SJCRH30 (cell line): ENCODE measurements at places on chromosomes 11 and 22. TPM values are rescaled to one million over a fixed set of nuclear protein-coding genes. Genes with fewer than 3 reads are reported as not detected.

- no peak for DNase-seq
Measured at GRCh38 chr11:10575346-10576034, 7.0 kb upstream of the LYVE1 start.

DNA sequence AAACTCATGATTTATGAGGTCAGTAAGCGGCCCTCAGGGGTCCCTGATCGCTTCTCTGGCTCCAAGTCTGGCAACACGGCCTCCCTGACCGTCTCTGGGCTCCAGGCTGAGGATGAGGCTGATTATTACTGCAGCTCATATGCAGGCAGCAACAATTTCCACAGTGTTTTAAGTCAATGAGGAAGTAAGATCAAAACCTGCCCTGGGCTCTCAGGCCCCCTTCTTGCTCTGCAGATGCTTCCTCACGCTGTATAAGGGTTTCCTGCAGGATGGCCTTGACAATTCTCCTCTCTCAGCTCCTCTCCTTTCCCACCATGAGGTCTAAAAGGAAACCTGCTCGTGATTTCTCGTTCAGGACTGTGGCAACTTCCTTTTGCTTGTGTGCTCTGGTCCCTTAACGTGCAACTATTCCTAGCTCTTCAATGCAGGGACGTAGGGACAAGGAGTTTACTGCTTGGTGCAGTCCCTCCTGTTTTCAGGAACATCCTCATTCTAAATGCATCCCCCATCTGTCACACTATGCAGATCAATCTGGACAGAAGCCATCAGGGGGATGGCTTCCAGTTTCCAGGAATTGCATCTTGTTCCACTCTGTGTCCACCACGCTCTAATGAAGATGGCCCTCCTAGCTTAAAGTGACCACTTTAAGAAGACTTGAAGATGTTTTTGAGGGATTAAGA, 64.3 kb upstream of the IGLL5 start:
- DNase-seq, result no peak

GRCh38 chr22:37314315-37315074, 32.2 kb downstream of the CYTH4 start:
- no peak for DNase-seq

DNA sequence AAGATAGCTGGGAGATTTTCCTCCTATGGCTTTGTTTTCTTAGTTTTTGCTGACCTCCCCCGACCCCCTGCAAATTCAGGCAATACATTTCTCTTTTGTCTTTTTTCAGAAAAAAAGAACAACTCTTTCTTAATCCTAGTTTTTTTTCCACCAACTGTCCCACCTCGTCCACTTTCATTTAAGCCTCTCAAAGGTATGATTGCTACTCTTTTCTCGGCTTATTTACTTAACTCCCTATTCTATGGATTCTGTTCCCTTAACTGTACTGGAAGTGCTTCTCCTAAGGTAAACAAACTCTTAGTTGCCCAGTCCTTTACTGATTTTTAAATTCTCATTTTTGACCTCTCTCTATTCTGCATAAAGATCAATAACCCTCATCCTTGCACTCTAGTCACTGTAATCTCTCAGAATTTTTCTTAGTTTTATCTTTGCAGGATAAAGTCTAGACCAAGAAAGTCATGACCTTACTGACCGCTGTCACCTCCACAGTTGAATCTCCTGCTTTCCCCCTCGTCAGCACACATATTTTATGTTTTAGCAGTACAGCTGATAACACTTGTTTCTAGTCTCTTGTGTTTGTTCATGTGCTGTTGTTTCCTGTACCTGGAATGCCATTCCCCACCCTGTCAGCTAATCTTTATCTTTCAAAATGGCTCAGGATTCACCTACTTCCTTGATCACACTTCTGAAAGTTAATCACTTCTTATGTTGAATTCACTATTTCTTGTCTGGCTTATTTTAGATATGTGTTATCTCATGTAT, 14.9 kb downstream of the TBCEL start:
- DNase-seq, result no peak

The C2CD2L gene
- 4.1 and 4.8 TPM in 2 replicates for total RNA-seq

The FUT4 gene
- 0.42 and 0.46 TPM in 2 replicates for total RNA-seq

The PRR33 gene
- 0.02 and 0.05 TPM in 2 replicates for total RNA-seq
